ENCODE measurements at places on chromosomes 2 and 18.
A peak's percentile ranks its signal among the peaks of the same experiment; 100 is the strongest.

DNA sequence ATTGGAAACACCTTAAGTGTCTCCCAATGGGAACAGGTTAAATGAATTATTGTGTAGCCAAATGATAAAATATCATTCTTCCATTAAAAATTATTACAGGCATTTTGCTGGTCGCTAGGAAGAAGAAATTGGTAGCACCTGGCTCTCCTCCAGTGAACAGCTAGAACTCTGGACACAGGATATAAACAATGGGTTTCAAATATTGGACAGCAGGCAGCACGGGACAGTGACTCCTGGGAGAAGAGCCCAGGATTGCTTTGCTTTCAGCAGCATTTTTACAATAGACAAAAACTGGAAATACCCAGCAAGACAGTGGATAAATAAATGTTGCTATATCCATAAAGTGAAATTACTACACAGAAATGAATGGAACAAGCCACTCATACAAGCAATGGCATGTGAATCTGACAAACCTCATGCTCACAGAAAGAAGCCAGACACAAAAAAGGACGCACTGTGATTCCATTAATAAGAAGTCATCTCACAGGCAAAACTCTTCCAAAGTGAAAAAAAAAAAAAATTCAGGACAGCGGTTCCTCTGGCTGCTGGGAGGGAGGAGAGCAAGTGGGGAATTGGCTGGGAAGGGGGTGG lies 50.5 kb downstream of the LAMA1 start:
- no peak for DNase-seq

GRCh38 chr18:62841405-62841804 lies 126.1 kb downstream of the PHLPP1 start:
- DNase-seq: no peak

DNA sequence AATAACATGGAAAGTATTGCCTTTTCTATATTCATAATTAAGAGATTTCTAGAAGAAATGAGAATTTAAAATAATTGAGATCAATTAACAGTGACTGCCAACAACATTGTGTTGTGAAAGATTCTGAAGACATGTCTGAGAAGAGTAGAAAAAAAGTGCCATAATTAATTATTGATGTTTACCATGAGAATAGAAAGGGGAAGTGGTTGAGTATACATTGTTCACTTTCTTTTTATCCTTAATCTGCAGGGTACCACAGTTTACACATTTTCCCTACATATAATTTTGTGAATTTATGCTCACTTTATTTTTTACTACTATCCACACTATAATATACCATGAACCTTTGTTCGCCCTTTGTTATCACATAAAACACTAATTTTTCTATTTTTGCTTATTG lies 47.1 kb upstream of the UBE2E3 start:
- no peak for DNase-seq

GRCh38 chr2:65381607-65382051 lies 50.8 kb downstream of the SPRED2 start:
- no peak for DNase-seq

DNA sequence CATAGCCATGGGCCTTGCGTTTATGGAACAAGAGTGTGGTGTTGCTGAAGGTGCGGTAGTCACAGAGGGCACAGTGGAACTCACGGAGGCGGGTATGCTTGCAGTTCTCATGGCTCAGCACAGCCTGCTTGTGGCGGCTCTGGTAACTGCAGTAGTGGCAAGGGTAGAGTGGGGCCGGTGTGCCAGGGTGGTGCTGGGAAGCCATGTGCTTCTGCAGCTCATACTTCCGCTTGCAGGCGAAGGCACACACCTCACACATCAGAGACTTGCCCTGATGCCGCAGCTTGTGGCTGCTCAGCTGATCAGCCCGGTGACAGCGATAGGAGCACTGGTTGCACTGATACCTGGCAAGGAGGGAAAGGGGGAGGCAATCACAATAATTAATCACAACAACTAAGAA lies 14.7 kb downstream of the ZNF142 start:
- no peak for DNase-seq

- DNase-seq: peak; percentile 49
These were observed 232.7 kb downstream of the TRIB2 start for GRCh38 chr2:12949406-12949805.

GRCh38 chr2:113103277-113103676 lies 24.1 kb upstream of the IL1RN start:
- DNase-seq: no peak

- DNase-seq: no peak
These were observed 8.8 kb downstream of the IL36A start for GRCh38 chr2:113014067-113014466.

GRCh38 chr2:74406035-74406434 lies 15.4 kb downstream of the C2orf81 start:
- no peak for DNase-seq

GRCh38 chr2:121501031-121501430 lies 29.6 kb upstream of the RNU4ATAC start:
- DNase-seq: peak; percentile 78

- no peak for DNase-seq
These were observed 1011.7 kb upstream of the GYPC start for GRCh38 chr2:125644257-125644656.

GRCh38 chr2:44515416-44515815 lies 153.7 kb downstream of the CAMKMT start:
- no peak for DNase-seq

GRCh38 chr2:234166531-234166930 lies 116.0 kb downstream of the SPP2 start:
- DNase-seq: no peak

DNA sequence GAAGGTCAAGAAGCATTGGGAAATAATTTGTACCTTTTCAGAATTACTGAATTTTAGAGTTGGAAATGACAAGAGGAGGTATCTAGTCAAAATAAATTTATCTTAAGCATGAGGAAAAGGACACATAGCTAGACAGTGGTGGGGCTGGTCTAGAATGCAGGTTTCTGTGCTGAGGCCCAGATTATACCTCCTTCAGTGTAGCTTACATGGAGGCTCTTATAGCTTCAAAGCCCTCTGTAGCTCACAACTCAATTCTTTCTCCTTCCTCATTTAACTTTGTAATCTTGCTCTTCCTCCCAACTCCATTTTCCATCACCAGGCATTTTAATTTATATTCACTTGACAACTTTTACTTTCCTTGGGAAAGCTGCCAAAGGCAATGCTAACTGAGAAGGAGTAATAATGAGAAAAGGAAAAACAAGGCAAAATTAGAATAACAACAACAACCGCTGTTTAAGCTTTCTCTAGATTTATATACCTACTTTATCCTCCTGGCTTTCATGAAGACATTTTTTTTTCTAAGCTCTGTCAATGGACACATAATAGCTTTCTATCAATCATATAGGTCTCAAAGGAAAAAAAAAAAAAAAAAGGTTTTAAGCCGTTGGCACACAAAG lies 58.5 kb downstream of the CLHC1 start:
- no peak for DNase-seq

- DNase-seq: no peak
These were observed 19.9 kb downstream of the RNF144A start for GRCh38 chr2:6937157-6937556.

DNA sequence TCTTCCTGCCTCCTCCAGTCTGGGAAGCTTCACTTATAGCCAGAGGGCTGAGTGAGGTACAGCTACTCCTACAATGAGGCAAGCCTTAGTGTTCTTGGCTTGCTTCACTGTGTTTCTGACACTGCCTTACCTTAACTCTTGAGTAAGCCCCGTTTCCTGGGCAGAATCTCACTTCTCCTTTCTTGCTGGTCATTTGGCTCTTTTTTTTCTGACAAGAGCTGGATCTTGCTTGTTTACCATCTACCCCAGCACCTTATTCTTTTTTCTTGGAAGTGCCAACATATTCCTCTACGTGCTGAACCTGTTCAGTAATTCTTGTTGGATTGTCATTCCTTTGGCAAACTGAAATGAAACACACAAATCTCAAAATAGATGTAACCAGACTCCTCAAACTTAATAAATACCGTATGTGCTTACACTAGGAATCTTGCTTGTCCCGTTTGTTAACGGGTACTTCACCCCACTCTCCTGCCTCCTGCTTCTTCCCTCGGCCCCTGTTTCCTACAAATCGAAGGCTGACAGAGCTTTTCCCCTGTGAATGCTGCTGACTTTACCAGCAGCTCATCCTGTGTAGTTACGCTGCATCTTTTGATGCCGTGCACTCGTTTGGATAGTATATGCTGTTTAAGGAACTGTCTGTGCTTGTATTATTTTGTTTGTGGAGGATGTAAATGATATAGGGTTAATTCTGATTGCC lies 132.2 kb downstream of the FMNL2 start:
- DNase-seq: peak; percentile 35

GRCh38 chr18:76860411-76860810 lies 38.1 kb downstream of the ZNF236 start:
- DNase-seq: no peak

GRCh38 chr2:58862244-58862643 lies 621.1 kb upstream of the FANCL start:
- DNase-seq: no peak

DNA sequence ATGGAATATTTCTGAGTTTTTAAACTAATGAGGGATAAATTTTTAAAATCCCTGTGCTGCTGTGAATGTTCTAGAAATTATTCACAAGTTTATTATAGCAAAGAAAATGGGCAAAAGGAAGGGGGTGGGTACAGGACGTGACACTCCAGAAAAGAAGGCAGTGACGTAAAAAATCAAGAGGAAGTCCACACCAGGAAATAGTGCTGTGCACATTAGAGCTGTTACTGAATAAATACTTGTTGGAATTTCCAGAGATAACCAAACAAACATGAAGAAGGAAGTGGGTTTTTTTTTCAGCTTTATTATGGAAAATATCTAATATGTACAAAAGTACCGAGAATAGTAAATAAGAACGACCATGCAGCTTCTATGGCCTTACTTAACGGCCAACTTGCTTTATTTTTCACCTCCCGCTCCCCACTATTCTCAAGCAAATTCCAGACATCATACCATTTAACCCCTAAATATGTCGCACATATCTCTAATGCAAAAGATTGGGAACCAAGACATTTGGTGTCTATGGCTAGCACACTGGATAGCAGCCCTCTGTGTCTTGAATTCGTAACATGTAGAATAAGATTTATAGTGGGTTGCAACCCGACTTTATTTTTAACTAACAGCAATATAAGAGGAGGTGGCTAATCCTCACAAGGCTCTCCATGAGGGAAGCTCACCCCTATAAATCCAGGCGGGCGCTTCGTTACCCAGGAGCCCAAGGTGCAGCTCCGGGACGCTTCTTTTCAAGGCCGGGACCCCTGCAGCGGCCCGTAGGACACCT lies 580 bp upstream of the NDUFV2 start:
- peak; percentile 86 for DNase-seq

DNA sequence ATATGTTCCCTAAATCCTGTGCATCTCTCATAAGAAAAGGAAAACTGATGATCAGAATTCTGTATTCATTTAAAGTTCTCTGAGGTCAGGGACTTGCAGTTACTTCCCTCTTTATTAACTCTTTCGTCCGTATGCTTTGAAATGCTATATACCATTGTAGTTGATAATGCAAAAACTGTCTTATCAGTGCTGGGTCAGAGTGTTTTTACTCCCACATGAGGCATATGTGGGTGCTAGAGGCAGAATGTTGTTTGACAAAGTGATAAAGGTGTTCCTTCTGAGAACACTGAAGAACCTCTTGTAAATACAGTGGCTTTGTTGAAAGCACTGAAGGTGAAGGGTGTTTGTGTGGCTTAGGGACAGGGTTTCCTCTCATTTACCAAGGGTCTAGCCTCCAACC lies 136.5 kb upstream of the NFATC1 start:
- no peak for DNase-seq

- peak; percentile 83 for DNase-seq
These were observed 163.9 kb downstream of the GFPT1 start for GRCh38 chr2:69222953-69223658.

DNA sequence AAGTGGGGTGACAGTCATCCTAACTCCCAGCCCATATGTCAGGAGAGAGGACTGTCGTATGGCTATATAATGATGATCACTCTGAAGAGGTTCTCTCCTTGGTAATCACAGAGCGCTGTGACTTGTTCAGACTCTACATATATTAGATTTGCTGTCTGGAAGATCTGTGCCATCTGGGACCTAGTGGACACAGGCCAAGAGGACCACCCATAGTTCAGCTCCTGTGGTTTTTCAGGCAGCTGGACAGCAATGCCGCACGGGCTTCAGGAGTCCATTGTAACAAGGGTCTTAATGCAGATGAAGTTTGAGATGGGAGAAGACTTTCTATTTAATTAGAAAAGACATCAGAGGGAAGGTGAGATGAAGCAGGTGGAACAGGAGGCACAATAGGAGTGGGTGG lies 40.1 kb upstream of the EPHA4 start:
- no peak for DNase-seq

GRCh38 chr2:239600001-239600593 lies 199.3 kb upstream of the HDAC4 start:
- DNase-seq: no peak

- no peak for DNase-seq
These were observed 122.8 kb downstream of the RAPGEF4 start for GRCh38 chr2:172858473-172858745.

DNA sequence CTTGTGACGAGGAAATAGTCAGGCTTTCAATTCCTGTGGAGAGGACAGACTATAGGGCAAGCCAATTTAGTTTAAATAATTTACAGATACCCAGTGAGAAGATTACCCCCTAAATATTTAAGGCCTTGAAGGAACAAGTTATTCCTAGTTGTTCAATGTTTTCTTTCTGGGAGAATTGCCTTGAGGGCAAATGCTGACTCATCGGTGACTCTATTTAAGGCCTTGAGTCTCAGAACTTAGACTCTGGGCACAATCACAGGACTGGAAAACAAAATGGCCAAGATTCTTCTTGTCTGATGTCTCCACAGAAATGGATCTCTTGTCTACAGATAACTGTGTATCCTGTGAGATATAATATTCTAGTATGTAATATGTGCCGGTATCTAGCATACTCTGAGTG lies 467.1 kb downstream of the SUCLG1 start:
- no peak for DNase-seq

GRCh38 chr2:67566958-67567635 lies 170.0 kb downstream of the ETAA1 start:
- DNase-seq: peak; percentile 37

GRCh38 chr2:17296686-17297085 lies 221.6 kb downstream of the RAD51AP2 start:
- no peak for DNase-seq

DNA sequence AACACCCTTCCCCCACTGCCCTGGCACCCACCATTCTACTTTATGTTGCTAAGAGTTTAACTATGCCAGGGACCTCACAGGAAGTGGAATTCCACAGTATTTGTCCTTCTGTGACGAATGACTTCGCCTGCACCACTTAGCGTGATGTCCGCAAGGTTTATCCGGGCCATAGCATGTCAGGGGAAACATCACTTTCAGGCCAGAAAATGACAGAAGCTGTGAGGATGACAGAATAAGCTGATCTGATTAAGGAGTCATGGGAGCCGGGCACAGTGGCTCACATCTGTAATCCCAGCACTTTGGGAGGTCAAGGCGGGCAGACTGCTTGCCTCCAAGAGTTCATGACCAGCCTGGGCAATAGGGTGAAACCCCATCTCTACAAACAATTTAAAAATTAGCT lies 248.8 kb downstream of the EIPR1 start:
- DNase-seq: no peak
